ENCODE measurements at places on chromosomes 12 and 14.

DNA sequence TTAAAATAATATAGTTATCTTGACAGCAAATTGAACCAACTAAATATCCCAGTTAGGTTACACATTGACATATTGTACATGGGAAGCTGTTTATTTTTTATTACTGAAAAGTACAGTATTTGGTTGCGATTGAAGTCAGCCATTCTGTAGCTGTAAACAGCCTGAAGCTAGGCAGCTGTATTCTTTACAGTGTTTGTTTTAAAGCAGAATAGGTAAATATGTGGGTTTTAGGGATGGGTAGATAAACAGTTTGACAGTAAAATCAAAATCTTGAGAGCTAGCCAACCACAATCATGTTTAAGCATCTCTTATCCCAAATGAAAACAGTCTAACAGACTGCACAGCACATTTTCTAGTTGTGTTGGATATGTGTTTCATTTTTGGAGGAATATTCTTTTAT, 45.7 kb downstream of the TTC6 start:
- no peak for DNase-seq

DNA sequence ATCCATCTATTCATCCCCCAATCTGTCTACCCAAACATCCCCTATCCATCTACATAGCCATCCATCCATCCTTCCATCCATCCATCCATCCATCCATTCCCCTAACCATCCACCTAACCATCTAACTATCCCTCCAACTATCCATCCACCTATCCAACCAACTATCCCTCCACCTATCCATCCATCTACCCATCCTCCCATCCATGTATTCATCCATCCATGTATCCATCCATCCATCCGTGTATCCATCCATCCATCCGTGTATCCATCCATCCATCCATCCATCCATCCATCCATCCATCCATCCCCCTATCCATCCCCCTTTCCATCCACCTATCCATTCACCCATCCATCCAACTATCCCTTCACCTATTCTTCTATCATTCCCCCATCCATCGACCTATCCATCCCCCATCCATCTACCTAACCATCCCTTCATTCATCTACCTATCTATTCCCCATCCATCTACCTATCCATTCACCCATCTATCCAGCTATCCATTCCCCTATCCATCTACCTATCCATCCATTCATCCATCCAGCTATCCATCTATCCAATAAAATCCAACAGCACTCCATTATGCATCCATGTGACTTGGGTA, 131.7 kb downstream of the VRK1 start:
- DNase-seq, result no peak

GRCh38 chr14:92846162-92846897, 52.2 kb downstream of the GOLGA5 start:
- DNase-seq, result no peak

GRCh38 chr14:51310505-51310944, 70.5 kb downstream of the TMX1 start:
- no peak for DNase-seq

DNA sequence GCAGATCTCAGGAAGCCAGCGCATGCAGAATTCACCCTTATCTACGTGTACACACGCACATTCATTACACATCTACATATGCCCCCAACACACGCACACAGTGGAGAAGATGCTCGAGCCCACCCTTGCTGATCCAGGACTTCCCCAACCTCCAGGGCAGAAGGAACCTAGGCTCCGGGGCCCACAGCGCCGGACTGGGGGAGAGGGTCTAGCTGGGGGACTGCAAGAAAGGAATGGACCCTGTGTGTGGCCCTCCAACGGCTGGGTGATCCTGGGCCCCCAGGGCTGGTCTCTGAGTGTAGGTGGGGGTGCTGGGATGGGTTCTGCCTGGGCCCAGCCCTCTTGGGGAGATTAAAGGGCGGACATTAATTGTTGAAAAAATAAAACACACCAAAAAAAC, 128.1 kb upstream of the C14orf180 start:
- DNase-seq, result no peak
